Mammary microvascular endothelial cell (primary cell): ENCODE measurements at places on chromosomes 3 and 15. TPM values are rescaled to one million over a fixed set of nuclear protein-coding genes. Genes with fewer than 3 reads are reported as not detected.

Gene BCL2A1
- 0.13 and 0.89 TPM in 2 replicates for total RNA-seq

Gene IGSF11
- total RNA-seq = not detected in 2 replicates

Gene SLC6A11
- not detected in 2 replicates for total RNA-seq

Gene ZNF660
- total RNA-seq = 0.33 and 0.49 TPM in 2 replicates

Gene ATP13A4
- total RNA-seq = 0.07 TPM in 1 of 2 replicates, not detected in the other

Gene HGD
- total RNA-seq = 0.13 and 0.20 TPM in 2 replicates

Gene RBP2
- total RNA-seq = not detected in 2 replicates

Gene FOXL2NB
- not detected in 2 replicates for total RNA-seq

Gene SOX14
- total RNA-seq = not detected in 2 replicates

Gene ZNF280D
- 13.4 and 14.3 TPM in 2 replicates for total RNA-seq

Gene ETV5
- 22.4 and 25.9 TPM in 2 replicates for total RNA-seq

Gene C2CD4A
- 0.15 TPM in 1 of 2 replicates, not detected in the other for total RNA-seq

Gene LMCD1
- 14.1 and 15.3 TPM in 2 replicates for total RNA-seq

Gene LSMEM2
- total RNA-seq = not detected in 2 replicates

Gene BFSP2
- not detected in 2 replicates for total RNA-seq

Gene GOLGA8S
- total RNA-seq = 0.07 TPM in 1 of 2 replicates, not detected in the other
